CD4-positive, alpha-beta T cell treated with Interleukin-15 for 4 hours (primary cell): ENCODE measurements at places on chromosomes 1 and 21.

- no peak for DNase-seq
These were observed 772 bp downstream of the SLC30A2 start for GRCh38 chr1:26044971-26045721.

DNA sequence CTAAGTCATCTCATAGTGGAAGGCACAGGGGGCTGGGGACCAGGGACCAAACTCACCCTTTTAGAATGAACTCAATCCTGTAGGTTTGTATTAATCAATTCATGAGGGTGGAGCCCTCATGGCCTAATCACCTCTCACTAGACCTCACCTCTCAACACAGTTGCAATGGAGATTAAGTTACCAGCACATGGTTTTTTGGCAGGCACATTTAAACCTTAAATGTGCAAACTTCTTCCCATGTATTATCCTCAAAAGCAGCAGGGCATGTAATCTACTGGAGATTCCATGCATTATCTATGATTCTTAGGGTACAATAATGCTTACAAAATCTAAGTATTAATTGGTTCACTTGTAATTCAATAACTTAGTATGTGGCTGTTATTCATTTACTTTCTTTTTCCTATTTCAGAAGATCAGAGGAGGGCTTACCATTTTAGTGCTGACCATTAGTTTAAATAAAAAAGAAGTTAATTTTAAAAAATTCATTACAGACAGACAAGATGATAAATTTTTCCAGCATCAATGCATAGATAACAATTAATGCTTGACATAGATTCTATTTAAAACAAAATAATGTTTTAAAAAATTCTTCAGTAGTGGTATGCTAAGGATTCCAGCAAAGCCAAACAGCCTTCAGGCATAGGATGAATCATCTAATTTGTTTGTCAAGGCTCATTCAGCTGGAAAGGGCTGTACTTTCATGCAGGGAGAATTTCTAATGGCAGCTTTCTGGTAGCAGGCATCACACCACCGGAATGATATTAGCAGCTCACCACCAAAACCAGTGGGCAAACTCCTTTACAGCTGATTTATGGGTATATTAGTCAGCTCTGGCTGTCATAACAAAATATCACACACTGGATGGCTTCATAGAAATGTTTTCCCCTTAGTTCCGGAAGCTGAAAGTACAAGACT lies 124.6 kb upstream of the ZNF648 start:
- no peak for DNase-seq

GRCh38 chr1:37794372-37795339 lies 1.0 kb downstream of the MANEAL start:
- no peak for DNase-seq

GRCh38 chr1:187648091-187648490 lies 819.3 kb downstream of the PLA2G4A start:
- no peak for DNase-seq

- peak; percentile 85 for DNase-seq
These were observed at the start of gene EPS15 for GRCh38 chr1:51519048-51519864. TSS of gene EPS15 (minus strand) at chr1:51519266. CDS start at chr1:51519231, 35 bp downstream.

DNA sequence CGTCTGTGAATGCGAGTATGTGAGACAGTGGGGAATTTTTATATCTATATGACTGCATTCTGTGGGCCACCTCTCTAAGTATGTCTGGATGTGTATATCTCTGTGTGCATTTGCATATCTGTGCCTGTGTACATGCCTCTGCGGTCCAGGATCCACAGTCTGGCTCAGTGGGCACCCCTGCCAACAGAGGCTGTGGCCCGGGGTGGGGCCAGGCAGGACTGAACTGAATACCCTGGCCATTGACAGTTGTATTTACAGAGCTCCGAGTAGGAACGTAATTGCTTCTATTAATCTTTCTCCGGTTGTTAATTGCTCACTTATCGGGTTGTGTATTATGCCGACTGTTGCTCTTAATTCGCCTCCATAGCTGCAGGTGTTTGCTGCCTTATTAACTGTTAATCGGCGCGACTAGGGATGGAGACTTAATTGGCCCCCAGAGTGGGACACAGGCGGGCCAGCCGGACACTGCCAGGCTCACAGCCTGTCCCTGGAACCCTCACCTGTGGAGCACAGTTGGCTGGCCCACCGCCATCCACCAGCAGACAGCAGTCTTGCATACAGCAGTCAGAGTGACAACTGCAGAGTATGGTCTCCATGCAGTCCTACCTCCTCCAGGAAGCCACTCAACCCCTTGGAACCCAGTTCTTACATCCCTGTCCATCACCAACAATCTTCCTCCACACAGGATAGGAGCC lies 22.4 kb upstream of the ADGRB2 start:
- DNase-seq: no peak

GRCh38 chr1:44310006-44310405 lies 45.1 kb downstream of the ERI3 start:
- no peak for DNase-seq

GRCh38 chr1:22566161-22566560 lies 2.9 kb downstream of the EPHA8 start:
- no peak for DNase-seq

- DNase-seq: no peak
These were observed 72.0 kb upstream of the ATF3 start for GRCh38 chr1:212536586-212536985.

DNA sequence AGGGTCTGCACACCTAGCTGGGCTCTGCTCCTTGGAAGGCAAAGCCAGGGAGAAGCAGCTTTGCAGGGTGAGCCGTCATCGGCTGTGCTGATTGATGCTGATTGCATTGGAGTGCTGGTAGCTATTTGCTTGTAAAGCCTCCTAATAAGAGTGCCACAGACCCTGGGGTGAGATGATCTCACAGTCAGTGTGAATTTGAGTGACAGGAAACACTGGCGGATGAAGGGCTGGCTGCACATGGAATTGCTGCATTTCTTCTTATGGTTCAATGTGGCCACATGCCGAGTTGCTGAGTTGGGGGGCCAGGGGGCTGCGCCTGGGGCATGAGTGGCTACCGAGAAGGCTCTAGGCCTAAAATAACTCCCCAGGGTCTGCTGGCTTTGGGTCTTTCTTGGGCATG lies 138.2 kb upstream of the CACNA1E start:
- DNase-seq: no peak

- DNase-seq: no peak
These were observed 5.8 kb downstream of the TOR3A start for GRCh38 chr1:179087665-179088064.

DNA sequence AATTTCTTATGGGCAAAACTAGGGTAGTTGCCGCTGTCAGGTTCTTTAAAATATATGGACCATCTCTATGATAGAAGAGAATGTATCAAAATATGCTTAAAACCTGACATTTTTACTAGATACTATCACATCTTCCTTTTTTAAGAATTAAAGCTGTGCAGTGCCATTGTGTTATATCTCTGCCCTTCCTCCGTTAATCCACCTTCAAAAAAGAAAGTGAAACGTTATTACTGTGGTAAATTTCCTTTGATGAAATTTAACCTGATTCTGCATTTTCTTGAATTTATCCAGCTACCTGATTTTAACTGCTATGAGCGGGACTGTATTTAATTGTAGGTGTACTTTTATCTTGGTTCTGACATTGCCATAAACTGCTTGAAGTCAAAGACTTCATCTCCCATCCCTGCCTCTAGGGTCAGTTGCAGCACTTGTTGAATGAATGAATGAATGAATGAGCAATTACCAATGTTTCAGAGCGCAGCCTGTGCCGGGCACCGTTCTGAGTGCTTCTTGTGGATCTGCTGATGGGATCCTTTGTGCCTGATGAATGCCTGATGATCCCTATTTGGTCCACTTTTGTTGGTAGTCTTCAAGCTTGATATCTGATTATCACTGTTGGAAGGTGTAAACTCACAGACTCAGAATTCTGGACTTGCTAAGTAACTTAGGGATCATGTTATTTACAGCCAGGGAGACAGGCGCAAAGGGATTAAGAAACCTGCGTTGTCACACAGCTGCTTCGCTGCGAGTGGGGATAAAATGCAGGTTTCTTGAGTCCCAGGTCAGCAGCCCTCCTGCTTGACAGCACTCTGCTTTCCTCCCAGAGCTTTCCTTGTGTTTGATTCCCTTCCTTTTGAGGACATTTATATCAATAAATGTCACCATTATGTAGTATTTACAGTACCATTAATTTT lies 30.1 kb downstream of the SMYD2 start:
- peak; percentile 10 for DNase-seq

GRCh38 chr1:118302145-118302544 lies 117.1 kb upstream of the SPAG17 start:
- no peak for DNase-seq

DNA sequence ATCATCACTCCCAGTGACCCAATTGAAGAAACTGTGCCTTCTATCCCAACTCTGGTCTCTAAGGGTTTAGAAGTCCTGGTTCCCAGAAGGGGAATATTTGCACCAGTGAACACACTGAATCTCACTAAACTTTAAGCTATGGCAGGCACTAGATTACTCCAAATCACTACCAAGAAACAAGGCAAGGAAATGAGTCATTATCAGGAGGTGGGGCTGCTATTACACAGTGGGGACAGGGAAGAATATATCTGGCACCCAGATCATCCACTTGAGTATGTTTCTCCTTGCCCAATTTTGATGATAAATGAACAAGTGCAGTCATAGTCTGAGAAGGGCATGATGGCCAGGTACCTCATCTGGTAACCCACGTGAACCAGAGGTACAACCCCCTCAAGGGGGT lies 7.0 kb downstream of the MRPL9 start:
- no peak for DNase-seq

- no peak for DNase-seq
These were observed 1.7 kb upstream of the CELSR2 start for GRCh38 chr1:109247401-109248365.

DNA sequence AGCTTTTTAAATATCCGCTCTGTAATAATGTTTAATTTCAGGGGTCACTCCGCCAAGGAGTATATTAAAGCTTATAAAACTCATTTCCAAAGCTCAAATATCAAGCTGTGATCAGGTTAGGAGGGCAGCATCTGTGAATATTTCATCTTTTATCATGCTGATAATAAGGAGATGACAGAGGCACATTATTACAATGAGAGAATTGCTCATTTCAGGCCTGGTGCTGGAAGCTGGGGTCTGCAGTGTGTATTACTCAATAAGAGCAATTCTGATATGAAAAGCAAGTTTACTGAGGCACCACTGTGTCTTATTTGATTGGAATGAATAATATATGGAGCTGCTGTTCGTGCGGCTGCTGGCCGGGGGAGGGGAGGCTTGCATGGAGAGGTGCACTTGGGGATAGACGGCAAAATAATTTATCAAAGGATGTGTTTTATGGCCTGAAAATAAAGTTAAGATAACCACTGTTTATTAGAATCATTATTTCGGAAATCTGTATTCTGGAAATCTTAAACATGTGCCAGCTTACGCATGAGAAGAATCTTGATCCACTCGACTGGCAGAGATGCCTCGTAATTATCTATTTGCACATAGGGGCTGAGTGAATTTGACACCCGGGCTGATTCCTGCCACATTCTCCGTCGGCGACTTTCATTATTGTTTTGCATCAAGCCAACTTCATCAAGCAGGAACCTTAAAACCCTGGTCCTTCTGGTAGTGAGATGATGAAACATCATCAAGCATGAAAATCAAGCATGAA lies 173.2 kb downstream of the RRAGC start:
- DNase-seq: no peak

DNA sequence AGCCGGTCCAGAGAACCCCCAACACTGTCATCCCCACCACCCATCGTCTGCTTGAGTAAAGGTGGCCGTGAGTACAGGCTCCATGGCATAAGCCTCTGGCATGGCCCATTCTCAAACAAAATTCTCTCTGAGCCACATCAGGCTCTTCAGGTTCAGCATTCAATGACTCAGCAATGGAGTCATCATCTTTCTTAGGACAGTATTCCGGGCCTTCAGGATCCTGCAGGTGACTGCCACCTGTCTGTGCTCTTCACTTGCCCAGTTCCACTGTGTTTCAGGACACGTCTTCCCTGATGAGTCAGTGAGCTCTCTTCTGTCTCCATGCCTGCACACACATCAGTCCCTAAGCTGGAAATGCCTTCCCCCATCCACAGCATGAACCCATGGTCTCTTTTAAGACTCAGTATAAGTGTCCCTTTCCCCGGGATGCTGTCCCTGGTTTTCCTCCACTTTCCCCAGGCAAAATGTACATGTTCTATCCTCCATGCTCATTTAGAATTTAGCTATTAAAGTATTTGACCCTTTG lies 81.1 kb upstream of the FGGY start:
- no peak for DNase-seq

DNA sequence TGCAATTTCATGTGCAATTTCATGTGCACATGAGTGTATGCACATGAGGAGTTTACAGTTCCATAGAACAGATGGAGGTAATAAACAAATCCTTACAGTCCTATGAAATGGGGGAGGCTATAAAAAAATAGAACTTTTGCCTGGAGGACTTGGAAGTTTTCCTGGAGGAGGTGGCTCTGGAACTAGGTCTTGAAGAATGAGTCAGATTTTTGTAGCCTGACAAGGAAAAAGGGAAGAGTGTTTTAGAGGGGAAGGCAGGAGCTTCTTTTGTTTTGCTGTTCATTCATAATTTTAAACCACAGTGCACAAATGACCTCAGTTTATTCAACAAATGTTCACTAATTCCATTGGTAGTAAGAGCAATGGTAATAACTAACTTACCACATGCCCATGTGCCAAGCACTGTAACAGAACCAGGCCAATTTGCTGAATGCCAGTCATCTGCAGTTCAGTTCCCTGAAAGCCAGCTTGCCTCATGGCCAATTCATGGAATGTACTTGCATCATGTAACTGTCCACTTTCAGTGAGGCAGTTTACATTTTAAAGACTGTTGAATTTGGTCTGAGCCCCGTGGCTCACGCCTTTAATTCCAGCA lies 2.7 kb downstream of the DIO1 start:
- DNase-seq: no peak

GRCh38 chr1:208204779-208205178 lies 39.4 kb downstream of the PLXNA2 start:
- DNase-seq: no peak

DNA sequence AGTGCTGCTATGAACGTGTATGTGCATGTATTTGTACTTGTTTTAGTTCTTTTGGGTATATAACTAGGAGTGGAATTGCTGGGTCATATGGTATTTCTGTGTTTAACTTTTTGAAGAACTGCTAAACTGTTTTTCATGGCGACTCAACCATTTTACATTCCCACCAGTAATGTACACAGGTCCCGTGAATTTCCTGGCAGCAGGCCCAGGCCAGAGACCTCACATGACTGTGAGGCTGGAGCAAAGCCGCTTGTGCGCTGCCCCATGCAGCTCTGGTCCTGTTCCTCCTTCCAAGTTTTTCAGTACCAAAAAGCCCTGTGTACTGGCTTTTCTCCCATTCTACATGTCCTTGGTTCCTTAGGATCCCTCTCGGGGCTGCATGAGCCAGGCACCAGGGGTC lies 29.6 kb downstream of the ACOT11 start:
- DNase-seq: no peak

GRCh38 chr1:86852782-86853408 lies 61.0 kb downstream of the SELENOF start:
- DNase-seq: no peak

DNA sequence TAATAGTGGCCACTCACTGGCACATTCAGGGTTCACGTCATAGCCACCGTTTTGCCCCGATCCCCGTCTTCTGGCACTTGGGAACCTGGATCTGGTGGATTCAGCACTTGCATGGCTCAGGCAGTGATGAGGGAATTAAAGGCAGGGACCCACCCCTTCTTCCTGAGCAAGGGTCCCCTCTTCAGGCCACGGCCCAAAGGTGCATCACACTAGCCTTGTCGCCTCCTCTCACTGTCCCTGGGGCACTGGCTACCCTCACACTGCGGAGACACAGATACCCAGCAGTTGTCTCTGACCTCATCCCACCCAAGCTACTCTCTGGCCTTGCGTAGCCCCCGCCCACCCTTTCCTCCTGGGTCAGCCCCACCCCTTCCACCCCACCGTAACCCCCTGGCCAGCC lies 19.9 kb upstream of the LDLRAP1 start:
- no peak for DNase-seq

- DNase-seq: no peak
These were observed 21.2 kb downstream of the SLC30A10 start for GRCh38 chr1:219906924-219907771.
